ENCODE measurements at places on chromosomes 7 and 10.

DNA sequence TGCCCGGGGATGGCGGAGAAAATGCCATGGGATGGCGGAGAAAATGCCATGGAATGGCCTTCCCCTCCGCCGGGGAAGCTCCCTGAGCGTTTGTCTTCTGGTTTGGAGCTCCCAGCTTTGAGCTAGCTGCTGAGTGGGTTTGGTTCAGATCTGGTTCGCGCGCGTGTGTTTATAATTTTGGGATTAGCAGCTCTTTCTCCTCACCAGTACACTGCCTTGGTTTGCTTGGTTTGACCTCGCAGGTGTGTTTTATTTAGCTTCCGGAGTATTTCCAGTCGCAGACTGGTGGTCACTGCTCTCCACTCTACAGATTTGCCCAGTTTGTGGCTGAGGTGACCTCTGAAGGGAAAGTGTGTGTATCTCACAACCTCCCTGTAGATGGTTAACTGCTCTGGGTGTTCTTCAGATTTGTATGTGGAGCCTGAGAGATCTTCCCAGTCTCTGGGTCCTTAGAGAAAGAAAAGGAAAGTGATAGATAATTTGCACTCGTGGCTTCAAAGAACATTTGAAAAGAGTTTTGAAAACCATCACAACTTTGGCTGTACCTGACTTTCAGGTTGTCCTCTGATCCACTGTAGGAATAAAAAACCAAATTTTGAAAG, 597 bp downstream of the ZNF277 start:
- no peak for DNase-seq

GRCh38 chr7:16187131-16187530, 234.2 kb downstream of the CRPPA start:
- DNase-seq: peak; percentile 16

DNA sequence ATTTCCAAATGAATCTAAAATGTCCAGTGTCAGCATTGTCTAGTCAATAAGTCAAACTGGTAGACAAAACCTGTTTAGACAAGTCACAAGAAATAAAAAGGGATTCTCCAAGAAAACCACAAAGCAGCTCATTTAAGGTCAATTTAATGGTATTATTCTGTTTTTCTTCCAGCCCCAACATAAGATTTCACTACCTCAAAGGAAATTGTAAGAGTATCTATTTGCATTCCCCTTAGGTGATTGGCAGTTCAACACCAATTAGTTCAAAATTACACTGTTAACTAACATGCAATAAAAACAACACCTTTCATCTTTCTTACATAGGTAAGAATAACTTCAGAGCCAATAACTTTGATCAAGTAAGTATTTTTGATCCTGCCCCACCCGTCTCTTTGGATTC, 106.3 kb downstream of the RNF32 start:
- DNase-seq: no peak

DNA sequence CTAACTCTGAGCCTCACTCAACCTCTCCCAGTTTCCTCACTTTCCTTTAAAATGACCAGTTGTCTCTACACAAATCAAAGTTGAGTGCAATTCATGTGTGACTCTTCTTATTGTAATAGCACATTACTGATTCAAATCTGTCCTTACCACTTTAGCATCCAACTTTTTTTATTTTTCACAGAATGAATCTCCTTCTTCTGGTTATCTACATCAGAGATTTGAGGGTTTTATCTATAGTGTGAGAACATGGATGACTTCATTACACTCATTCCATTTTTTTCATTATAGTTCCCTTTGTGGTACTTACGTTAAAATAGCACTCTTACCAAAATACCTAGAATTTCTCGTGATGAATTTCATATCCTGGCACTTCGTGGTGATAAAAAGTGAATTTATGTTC, 43.3 kb downstream of the RTKN2 start:
- DNase-seq: no peak

DNA sequence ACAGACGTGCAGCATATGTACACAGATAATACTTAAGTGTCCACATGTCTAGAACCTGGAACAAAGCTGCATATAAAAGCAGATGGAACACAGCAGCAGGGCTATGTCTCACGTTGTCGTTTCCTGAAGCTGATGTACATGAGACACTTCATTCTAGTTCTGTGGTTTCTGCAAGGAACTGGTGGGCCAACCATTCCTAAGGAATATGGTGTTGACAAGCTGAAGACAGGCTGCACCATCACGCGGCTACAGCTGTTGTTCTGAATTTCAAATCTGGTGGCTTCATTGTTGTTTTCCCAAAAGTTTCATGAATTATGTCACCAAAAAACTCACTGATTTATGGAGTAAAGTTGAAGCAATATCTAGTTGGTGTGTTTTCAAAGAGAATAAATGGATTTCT, 33.7 kb downstream of the PRKAG2 start:
- DNase-seq: no peak

DNA sequence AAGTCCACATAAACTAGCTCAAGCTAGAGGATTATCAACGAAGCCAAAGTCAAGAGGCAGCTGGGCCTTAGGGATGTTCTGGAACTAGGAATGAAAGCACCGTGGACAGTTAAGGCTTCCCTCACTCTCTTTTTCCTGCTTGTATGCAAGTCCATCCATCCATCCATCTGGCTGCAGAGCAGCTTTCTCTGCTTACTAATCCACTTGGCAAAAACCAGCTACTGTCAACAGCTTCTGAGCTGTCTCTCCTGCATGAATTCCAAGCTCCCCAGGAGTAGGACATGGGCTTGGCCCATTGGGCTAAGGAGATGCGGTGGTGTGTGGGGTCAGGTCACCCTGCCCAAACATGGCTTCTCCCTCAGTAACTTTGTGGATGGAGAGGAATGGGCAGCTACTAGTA, 66.2 kb downstream of the NAMPT start:
- no peak for DNase-seq

DNA sequence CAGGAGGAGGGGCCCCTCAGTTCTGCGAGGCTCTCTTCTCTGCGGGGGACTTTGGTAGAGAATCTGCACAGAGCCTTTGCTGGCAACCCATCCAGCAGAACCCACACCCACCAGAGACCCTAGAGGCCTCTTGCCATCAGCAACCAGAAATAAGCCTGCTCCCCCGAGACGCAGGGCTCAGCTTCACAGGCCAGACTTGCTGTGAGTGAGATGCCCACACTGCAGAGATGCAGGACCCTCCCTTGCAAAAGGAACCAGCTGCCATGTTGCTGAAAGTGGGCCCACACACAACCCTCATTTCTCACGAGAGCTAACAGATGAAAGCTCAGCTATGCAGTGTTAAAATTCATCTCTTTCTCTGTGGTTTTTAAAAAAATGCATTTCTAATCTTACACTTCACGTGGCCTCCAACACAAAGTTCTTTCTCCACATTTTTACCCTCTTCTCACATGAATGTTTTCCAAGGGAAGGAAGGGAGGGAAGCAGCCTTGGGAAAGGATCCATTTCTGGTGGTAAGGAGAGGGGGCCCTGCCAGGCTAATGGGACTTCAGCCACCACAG, 171.6 kb downstream of the CCDC3 start:
- DNase-seq: no peak

GRCh38 chr10:22611425-22612115, 102.8 kb downstream of the PIP4K2A start:
- DNase-seq: no peak

DNA sequence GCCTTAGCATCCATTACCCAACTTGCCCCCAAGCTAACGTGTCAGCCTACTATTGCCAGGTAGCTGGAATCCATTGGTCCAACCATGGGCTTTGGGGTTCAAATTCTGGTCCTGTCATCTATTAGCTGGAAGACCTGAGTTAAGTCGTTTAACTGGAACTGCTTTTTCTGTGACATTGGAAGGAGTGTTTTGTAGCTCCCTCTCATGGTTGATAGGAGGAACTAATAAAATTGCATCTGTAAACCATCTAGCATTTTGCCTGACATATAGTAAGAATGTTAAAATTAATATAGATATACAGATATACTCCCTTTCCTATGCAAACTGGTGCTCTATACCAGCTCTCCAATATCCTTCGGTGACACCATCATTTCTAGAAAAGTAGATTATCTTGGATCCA, 23.8 kb upstream of the SLF2 start:
- no peak for DNase-seq

GRCh38 chr7:93890041-93890463, 501 bp downstream of the TFPI2 start:
- peak; percentile 54 for DNase-seq

GRCh38 chr10:130687566-130687965, 551.4 kb downstream of the GLRX3 start:
- DNase-seq: no peak

GRCh38 chr10:79059859-79060379, 8.8 kb upstream of the ZMIZ1 start:
- DNase-seq: no peak

GRCh38 chr7:22992874-22993840, 20.8 kb downstream of the HYCC1 start:
- no peak for DNase-seq

GRCh38 chr7:65230231-65230630, 143.4 kb upstream of the ZNF92 start:
- DNase-seq: peak; percentile 8

- peak; percentile 42 for DNase-seq
Measured at GRCh38 chr7:98116656-98117461, 10.2 kb downstream of the LMTK2 start.

DNA sequence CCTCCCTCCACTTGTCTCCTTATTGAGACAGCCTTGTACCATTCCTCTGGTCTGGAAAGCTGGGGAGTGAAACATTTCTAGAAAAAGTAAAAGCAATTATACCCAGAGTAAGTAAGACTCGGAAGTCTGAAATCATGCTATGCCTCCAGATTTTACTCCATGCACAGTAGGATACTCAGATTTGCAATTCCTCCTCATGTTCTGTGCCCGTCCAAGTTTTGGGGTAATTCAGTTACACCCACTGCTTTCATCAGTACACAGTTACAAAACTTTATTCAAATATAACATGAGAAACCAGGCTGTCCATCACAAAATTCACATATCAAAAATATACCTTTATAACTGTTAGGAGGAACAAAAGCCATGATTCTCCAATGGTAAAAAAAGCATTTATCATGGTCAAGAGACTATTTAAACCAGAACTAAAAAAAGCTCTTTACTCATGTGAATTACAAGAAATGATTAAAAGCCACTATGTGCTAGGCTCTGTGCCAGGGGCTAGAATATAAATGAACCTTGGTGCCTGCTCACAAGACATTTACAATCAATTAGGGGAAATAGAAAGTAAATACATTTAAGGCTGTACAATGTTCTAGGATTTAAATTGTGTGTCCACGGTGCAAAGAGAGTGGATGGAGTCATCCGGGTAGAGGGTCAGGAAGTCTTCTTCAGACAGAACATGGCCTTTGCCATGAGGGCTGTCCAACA, 320.2 kb downstream of the ELMO1 start:
- no peak for DNase-seq

DNA sequence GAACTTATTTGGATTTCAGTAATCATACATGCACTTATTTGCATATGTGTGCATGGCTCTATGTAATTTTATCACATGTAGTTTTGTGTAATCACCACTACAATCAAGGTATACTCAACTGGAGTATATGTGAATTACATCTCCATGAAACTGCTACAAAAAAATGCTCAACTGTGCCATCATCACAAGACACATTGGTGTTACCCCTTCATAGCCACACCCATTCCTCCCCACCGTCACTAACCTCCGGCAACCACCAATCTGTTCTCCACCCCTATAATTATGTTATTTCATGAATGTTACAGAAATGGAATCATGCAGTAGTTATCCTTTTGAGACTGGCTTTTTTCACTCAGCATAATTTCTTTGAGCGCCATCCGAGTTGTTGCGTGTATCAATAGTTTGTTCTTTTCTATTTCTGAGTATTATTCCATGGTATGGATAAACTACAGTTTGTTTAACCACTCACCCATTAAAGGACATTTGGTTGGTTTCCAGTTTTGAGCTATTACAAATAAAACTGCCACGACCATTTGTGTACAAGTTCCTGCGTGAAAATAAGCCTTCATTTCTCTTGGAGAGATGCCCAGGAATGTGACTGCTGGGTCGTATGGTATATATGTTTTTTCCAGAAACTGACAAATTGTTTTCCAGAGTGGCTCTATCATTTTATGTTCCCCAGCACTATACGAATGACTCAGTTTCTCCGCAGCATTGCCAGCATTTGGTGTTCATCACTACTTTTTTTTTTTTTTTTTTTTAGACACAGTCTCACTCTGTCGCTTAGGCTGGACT, 11.3 kb upstream of the SMO start:
- no peak for DNase-seq

- DNase-seq: peak; percentile 54
Measured at GRCh38 chr10:47047577-47048525, 136.6 kb downstream of the PTPN20 start.

DNA sequence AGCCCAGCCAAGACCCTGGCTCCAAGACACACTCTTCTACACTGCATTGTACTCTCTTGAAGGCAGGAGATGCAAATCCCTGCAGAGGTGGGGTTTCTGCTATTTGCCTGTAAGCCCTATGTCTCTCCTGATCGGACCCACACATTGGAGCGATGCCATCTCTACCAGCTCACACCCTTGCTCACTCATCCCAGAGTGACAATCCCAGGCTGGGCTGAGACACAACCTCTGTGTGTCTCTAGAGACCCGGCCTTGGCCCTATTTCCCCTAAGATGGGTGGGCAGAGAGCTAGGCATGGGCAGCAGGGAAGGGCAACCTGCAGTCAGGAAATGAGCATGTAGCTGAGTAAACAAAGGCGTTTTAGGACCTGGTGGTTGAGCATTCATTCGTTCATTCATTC, 25.6 kb downstream of the CCDC3 start:
- DNase-seq: no peak

DNA sequence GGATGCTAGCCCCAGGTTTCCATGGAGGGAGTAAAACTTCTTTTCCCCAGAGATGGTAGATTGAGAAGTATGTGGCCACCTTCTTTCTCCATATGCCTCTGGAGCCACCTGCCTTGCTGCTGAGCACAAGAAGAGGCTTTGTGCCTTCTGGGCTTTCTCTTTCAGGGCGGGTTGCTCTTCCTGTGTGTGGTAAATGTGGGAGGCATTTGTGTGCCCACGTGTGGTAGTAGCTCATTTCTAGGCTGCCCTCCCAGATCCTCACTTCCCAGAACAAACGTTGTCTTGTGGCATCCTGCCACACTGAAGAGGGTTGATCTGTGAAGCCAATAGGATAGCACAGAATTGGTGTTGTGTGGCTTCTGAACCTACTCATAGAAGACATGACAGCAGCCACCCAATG, 342.0 kb upstream of the PODXL start:
- no peak for DNase-seq

GRCh38 chr10:101569622-101570427, 18.2 kb downstream of the POLL start:
- peak; percentile 71 for DNase-seq

DNA sequence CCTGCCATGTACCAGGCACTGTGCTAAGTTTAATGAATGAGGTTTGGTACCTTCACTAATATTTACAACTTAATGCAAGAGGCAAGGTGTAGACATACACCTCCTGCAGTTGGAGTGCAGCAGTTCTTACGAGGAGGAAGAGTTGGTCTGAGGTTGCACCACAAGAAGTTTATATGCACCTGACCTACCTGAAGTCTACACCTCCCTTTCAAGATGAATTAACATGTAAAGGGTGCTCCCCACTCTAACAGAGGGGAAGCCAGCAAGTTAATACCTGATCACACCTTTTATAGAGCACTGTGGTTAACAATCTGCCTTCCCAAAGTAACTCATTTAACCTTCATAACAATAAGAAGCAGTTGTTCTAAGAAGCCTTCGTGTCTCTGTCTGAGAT, 120.0 kb downstream of the LYZL1 start:
- no peak for DNase-seq

Data from EL (cell line).